ENCODE measurements at places on chromosomes 2 and 18.
A peak's percentile ranks its signal among the peaks of the same experiment; 100 is the strongest.

DNA sequence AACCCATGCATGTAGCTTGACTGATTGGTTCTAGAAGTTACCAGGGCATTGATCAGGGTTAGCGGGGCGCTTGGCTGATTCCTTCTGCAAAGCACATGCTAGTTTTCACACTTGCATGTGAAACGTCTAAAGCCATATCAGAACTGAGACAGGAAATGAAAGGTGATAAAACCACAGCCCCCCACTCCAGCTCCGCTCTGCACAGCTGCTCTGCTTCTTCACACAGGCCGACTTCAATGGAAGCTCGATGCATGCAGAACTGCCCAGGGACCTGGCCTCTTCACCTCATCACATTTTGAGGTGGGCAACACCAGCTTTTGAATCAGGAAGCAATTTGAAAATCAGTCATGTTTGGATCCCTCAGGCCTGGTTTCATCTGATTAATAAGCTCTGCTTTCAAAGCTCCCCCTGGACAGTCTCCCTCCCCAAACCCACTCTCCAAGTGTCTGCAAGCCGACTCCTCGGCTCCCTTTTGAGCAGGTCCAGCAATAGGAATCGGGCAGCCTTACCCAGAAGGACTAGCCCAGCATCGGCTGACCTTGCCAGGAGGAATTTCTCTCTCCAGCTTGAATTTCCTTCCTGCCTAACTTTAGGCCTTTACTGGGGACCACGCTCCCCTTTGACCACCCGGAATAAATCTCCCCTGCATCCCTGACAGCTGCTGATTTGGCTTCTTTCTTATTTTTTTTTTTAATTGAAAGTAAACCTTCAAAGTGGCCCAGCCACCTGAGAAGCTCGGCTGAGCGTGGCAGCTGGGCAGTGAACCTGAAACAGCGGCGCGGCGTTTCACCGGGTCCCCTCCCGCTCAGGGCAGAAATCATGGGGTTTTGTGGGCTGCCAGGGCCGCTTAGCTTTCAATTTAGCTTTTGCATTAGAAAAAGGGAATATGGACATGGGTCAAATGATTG is 31.7 kb downstream of the HRH4 start:
- DNase-seq: no peak

- peak; percentile 52 for DNase-seq
Measured at GRCh38 chr2:135744760-135745314, 3.2 kb downstream of the UBXN4 start.

GRCh38 chr18:50424877-50425690 is 50.2 kb downstream of the SKA1 start:
- no peak for DNase-seq

GRCh38 chr2:27016801-27017325 is 15.9 kb upstream of the TMEM214 start:
- peak; percentile 83 for DNase-seq

DNA sequence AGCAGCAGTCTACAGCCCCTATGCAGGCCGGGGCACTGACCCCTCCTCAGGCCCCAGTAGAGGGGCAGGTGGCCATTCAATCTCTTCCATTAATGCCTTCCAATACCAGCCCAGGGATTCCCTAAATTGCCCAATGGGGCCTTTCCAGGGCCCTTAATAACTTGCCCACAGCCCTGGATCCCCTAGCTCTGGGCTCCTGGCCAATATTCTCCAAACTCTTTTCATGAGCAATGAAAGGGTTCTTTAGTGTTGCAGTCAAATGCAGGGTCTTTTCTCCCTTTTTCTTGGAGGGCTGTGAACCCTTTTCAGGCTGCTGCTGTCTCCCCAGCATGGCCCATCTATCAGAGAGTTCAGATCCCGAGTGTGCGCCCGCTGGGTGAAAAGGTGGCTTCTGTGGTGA is 41.3 kb upstream of the SLC1A4 start:
- DNase-seq: no peak

DNA sequence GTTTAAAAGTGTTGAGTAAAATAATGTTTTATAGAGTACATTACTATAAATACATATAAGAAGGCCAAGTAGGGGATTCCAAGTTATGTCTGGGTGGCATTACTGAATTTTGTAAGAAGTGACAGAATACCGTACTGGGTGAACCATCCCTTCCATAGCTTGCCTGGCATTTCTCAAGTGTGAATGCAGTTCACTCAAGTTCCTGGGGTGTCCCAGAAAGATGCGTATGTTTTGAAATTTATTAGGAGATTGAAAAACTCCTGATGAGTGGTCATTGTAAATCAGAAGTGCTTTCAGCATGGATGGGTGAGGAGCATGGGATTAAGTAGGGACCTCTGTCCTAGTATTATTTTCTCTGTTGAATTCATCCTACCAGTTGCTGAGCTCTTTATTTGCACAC is 103.2 kb downstream of the VAPA start:
- no peak for DNase-seq

GRCh38 chr18:76142611-76143010 is 352.4 kb downstream of the ZNF516 start:
- no peak for DNase-seq

- DNase-seq: no peak
Measured at GRCh38 chr2:72981536-72981935, 64.2 kb downstream of the EMX1 start.

DNA sequence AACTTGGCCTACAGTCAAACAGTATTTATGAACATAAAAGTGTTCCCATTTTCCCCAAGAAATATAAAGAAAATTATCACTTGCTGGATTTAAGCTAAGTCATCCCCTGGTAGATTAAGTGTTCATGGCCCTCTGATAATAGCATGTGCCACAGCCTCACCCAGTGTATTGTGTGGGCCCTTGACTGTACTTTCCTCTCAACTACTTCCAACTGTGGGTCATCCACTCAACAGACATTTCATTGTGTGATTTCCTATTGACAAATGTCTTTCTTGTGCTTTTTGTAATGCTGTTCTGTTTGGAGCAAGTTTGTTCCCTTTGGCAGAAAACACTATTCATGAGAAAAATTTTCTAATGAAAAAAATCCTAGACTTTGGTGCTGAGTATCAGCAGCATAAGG is 48.4 kb upstream of the TMEM17 start:
- DNase-seq: peak; percentile 32

GRCh38 chr2:217520356-217521010 is 482.3 kb downstream of the TNS1 start:
- DNase-seq: no peak

DNA sequence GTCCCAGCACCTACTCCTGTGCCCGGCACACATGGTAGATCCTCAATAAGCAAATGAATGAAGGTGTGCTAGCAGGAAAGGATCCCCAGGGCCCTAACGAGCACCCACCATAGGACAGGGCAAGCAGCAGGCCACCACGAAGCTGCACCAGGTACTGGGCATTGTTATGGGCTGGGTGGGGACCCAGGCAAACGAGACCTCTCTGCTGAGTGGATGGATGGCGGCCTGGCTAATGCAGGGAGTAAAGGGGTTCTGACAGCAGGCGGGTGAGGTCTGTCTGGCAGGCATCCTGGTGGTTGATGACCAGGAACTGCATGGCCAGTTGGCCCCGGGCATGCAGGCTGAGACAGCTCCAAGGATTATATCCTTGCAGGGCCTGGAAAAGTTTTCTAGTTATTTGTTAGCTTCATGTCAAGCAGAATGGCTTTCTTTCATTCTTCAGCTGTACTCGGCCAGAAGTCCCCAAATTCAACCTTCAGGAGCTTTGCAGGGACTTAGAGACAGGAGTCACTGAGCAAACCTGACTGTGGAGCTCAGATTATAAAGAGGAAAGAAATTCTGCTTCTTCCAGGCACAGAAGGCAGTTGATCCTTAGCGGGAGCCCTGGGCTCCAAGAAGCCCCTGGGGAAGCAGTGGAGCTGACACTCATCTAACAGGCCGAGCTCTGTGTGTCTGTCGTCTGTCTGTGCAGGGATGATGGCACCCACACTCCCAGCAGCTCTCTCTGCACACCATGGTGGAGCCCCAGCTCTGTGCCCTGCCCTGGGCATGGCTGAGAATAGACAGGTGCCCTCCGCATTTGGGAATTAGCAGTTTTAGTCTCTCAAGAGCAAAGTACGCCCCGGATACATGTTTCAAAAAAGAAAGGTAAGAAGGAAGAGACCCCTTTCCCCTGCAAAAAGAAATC is 51.2 kb downstream of the SDC1 start:
- DNase-seq: no peak

- peak; percentile 100 for DNase-seq
Measured at GRCh38 chr2:222709191-222709891, 37.9 kb downstream of the MOGAT1 start.

- DNase-seq: no peak
Measured at GRCh38 chr18:7786569-7786968, 219.5 kb downstream of the PTPRM start.

DNA sequence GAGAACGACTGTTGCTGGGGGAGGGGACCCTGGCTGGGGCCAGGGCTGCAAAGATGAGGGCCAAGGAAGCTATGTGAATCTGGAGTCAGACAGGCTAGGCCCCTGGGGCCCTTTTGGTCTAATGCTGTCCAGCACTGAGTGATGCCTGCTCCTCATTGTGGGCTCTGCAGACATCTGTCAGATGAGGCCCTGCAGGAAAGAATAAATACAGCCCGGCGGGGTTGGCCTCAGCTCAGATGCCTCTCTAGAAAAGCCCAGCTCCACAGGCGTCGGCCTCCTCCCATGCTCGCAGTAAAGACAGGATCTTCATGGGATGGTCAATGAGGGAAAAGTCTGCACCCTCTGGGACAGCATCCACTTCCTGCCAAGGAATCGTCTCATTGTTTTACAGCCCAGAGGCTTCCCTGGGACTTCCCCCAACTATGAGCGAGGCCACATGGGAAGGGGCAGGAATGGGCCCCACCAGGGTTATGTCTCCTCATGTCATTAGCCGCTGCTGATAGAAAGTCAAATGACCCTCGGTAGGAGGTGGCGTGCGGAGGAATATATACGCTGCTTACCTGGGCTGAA is 125.8 kb upstream of the GLI2 start:
- no peak for DNase-seq

DNA sequence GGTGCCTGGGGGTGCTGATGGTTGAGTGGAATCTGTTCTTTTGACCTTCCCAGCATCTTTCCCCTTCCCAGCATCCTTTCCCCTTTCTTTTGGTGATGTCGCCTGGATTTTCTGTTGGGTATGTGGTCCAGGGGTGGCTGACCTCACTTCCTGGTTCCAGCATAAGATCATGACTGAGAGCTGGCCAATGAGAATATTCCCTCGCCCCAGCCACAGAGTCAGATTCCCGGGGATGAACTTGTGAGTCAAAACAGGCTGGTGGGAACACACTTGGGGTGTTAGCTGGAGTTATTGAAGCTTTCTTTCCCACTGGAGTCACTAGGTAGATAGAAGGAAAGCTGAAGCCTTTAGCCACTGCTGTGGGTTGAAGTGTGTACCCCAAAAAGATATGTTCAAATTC is 28.0 kb upstream of the FOSL2 start:
- no peak for DNase-seq

All from SK-MEL-5 (cell line).